ENCODE measurements at places on chromosomes 6 and 20. TPM values are rescaled to one million over a fixed set of nuclear protein-coding genes. Genes with fewer than 3 reads are reported as not detected.

The GINM1 gene
- polyA plus RNA-seq: 51.0 TPM

GRCh38 chr6:157460182-157460999 lies 79.4 kb downstream of the ZDHHC14 start:
- no peak for DNase-seq

The NECAB3 gene
- 41.9 TPM for polyA plus RNA-seq

The PLA2G7 gene
- polyA plus RNA-seq: 1.7 TPM

DNA sequence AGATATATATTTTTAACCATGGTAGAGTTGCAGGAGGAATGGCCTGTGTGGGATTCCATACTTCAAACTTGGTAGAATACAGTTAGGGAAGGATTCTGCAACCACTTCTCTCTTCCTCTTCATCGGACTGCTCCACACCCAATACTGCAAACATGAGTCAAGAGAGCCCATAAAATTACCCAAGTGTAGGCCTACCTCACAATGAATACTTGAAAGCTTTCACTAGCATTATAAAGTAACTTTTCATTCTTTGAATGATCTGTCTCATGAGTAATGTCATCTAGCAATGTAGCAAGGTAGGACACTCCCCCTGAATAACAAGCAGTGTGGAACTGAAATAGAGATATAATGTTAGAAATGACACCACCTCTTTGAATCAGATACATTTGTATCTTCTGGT lies 79.4 kb downstream of the FOXC1 start:
- DNase-seq: no peak

GRCh38 chr20:62935968-62936585 lies 1.9 kb upstream of the GID8 start:
- DNase-seq: no peak

GRCh38 chr20:39452583-39453340 lies 490.6 kb downstream of the DHX35 start:
- no peak for DNase-seq

The TAGAP gene
- 1.4 TPM for polyA plus RNA-seq

DNA sequence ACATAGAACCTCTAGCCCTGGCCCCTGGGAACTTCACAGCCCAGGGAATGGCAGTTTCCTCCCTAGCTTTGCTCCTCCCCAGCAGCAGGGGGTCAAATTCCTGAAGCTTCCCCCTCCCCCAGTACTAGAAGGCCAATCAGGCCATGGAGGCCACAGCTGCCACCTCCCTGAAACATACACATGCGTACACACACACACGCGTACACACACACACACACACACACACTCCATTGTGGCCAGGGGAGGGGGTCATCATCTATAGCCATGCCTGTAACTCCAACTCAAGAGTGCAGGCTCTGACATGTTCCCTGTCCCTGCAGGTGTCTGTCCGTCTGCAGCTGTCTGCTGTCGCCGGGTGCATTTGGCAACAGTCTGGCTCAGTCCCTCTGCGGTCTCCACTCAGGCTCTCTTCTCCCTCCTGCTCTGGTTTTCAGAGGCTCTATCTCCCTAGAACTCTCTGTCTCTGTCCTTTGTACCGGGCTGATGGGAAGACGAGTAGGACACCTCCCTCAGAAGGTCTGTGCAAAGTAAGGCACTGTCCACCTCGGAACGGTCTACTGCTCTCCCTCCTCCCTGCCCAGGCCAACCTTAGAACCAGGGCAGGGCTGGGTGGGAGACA lies 1.4 kb downstream of the LRFN2 start:
- DNase-seq: no peak
